ENCODE measurements at places on chromosomes 6 and 20.

GRCh38 chr6:111832833-111833418 lies 40.3 kb downstream of the FYN start:
- DNase-seq = no peak

GRCh38 chr6:18477301-18477941 lies 90.3 kb downstream of the RNF144B start:
- no peak for DNase-seq

GRCh38 chr6:53259860-53260580 lies 88.7 kb downstream of the ELOVL5 start:
- DNase-seq = no peak

DNA sequence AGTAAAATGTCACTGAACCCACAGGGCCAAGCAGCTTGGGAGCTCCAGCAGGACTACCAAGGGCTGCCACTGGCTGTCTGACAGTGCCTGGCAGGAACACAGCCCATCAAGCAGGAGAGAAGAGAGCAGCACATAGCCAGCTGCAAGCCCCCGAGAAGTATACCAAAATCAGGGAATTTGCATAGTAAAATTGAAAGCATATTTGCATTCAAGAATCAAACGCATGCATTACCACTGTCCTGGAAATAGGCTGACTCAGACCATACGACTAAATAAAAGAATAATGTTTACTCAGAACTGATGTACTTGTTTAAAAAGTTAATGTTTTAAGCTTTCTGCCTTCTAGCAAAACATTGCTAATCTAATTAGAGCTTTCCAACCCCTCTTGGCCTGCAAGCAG lies 298.1 kb downstream of the TFAP2B start:
- DNase-seq = no peak

DNA sequence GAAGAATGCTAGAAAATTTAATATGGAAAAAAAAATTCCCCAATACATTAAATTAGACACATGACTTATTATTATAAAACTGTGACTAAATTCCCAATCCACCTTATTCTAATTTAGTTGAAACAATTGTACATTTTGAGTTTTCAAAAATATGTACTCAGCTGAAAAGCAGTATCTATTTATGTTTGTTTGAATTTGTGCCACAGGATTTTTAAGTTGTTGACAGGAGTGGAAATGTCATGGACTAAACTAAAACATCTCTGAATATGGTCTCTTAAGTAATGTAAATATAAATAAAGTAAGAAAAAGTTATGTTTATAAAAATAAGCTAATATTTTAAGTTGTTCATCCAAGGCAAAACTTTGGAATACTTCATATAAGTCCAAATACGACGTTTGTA lies 86.9 kb downstream of the COL21A1 start:
- DNase-seq = no peak

- DNase-seq = peak; percentile 46
Observed at GRCh38 chr6:108562503-108562993, 1.8 kb downstream of the FOXO3 start.

DNA sequence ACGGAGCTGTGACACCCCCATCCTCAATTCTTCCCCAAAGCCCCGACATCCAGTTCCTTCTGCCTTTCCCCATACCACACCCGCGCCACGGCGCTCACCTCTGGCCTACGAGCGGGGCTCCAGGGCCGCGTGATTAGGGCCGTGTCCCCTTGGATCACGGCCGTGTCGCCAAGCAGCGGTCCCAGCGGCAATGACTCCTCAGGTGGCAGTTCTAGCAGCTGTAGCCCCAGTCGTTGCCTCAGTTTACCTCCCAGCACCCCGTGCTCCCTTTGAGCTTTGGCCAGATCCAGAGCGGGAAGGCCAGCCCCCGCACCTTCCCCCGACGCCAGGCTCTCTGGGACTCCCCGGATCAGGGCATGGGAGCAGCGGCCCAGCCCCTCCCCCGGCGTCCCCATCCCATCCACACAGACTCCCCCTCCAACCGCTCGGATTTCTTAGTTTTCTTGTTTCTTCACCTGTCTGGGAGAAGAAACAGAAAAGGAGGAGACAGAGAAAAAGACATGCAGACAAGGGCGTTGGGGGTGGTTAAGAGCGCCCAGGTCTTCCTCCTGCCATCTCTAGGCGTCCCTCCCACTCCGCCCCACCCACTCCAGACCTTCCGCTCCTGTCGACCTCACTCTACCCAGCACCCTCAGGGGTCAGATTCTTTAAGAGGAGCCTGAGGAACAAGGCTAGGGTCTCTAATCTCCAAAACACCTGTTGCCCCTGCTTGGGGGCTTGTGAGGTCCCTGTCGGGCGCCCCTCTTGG lies at the start of gene DDAH2:
Gene DDAH2 (minus strand): TSS at position 533 of the 748 bp plus-strand sequence. CDS start 138 bp downstream, at position 395.
- no peak for DNase-seq

- DNase-seq = no peak
Observed at GRCh38 chr20:23826541-23827021, at the start of gene CST2. TSS of gene CST2 (minus strand) at chr20:23826729. CDS start at chr20:23826660, 69 bp downstream.

GRCh38 chr20:25281541-25281991 lies 33.7 kb downstream of the PYGB start:
- no peak for DNase-seq

DNA sequence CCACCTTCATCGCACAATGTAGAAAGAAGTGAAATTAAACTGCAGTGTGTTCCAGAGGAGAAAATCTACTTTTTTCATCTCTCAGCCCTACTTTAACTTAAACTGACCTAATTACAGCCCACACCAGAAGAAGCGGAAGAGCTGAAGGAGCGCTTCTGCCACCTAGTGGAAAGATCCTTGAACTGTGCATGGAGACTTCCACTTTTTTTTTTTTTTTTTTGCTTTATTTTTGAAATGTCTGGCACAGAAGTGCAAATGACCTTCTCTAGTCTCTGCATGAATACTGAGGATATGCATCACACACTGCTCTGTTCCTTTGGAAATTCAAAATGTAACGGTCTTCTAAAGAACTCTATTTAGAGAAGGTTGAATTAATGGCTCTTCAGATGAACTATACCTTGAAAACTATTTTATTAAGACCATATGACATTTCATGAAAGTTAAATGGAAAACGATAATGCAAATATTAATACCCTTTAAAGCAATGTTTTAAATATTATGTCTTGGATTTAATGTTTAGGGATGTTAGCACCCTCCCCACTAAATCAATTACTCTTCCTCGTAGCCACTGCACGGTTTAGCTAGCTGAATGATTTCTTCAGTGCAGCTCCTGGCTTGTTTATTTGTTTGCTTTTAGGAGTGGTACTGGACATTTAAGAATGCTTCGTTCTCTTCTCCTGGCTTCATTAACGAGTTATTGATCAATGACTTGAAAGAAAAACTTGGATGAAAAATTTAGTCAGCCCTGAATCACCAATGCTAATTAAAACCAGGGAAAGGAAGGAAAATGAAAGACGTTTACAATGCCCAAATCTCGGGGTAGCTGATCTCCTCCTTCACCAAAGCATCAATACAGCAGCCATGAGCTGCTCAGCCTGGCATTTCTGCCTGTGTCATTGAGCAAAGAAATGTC lies 569.6 kb upstream of the GJE1 start:
- peak; percentile 36 for DNase-seq

- DNase-seq = no peak
Observed at GRCh38 chr6:11815231-11815630, 36.6 kb upstream of the ADTRP start.

GRCh38 chr20:52724541-52724940 lies 247.6 kb upstream of the TSHZ2 start:
- no peak for DNase-seq

DNA sequence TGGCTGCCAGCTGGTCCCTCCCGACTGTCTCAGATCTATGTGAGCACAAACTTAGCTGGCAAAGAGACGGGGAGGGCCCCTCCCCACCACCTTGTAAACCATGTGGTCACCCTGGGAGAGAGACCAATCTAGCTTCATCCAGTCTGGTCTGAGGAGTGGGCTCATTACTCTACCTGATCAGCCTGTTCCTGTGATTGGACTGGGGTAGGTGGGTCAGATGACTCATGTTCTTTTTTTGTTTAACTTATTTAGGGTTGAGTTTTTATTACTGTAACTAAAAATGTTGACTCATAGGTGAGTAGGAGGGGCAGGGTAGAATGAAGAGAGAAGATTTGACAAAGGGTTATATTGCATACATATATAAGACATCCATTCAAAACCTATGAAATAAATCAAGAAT lies 4.7 kb downstream of the GSTA4 start:
- no peak for DNase-seq
